ENCODE measurements at places on chromosomes 3 and 15. TPM values are rescaled to one million over a fixed set of nuclear protein-coding genes. Genes with fewer than 3 reads are reported as not detected.

DNA sequence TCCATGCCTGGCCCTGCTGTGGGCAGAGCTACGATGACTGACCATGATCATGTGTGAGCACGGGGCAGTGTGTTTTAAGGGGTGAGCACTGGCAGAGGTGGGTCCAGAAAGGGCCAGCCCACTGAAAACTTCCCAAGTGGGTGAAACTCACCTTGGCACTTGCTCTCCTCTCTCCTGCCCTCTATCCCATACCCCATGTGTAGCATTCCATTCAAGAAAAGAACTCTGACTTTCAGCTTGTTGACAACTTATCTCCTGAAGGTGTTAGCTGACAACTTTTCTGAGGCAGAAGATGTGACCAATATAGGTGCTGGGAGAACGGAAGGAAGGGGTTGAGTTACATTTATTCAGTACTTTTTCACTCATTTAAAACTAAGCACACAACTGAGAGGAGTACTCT, 305.2 kb downstream of the RORA start:
- H3K27me3 ChIP-seq = peaks cover 22% of the 10 kb centered on the region
- no peak overlapping the region for H3K27ac ChIP-seq
- DNase-seq = no peak
- H3K4me1 ChIP-seq = no peaks in the 10 kb centered on the region

DNA sequence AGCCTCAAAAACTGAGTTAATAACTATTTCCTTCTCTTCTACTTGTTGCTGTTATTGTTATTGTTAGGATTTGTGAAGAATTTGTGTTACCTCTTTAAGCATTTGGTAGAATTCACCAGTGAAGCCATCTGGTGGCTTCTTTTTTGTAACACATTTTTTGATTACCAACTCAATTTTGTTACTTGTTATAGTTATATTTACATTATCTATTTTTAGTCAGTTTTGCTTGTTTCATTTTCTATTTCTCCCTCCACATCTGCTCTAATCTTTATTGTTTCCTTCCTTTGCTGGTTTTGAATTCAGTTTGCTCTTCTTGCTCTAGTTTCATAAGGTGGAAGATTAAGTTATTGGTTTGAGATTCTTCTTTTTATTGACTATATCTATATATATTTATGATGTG, 3.7 kb upstream of the SLC9C1 start:
- peak overlapping the region; percentile 67 for H3K27ac ChIP-seq
- H3K4me1 ChIP-seq = peaks cover 40% of the 10 kb centered on the region
- H3K27me3 ChIP-seq = no peaks in the 10 kb centered on the region
- DNase-seq = no peak
- H3K36me3 ChIP-seq = peaks cover 2% of the 10 kb centered on the region

DNA sequence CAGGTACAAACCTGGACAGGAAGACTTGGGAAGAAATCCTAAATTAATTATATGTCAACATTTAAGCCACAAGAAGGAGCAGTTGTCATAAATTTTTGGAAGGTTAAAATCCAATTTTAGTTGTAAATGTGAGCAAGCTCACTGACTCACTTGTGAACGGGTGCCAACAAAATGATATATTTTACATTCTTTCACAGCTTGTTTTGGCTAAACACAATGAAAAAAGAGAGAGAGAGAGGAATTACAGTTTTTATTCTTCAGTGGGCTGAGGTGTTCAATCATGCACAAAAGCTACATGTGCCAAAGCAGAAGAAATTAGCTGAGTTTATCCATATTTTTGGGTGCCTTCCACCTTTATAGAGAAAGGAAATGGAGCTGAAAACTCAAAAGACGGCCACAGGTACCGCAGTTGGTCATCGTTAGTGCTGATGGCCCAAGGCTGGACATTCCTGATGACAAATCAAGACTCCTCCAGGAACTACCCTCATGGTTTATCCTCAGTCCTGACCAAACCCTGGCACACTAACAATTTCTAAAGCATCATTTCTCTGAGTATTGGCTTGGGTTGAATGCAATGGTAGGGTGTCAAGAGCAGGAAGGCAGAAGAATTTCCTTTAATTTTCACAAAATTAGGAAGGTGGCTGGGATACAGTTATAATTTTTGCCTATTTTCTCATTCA, 37.6 kb upstream of the WNT5A start:
- no peaks in the 10 kb centered on the region for H3K36me3 ChIP-seq
- H3K27ac ChIP-seq = no peak overlapping the region
- no peaks in the 10 kb centered on the region for H3K27me3 ChIP-seq
- H3K4me3 ChIP-seq = no peak overlapping the region
- DNase-seq = no peak

DNA sequence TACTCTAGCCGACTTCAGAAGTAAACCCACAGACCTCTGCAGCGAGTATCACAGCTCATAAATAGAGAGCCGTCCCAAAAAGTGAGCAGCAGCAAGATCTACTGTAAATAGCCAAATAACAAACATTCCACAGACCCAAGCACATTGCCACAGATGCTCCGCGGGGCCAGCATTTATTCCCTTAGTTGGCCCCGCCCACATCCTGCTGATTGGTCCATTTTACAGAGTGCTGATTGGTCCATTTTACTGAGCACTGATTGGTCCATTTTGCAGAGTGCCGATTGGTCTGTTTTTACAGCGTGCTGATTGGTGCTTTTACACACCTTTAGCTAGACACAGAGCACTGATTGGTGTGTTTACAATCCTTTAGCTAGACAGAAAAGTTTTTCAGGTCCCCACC, 17.3 kb upstream of the GABRB3 start:
- H3K36me3 ChIP-seq = no peaks in the 10 kb centered on the region
- peaks cover 3% of the 10 kb centered on the region for H3K27me3 ChIP-seq
- H3K27ac ChIP-seq = no peak overlapping the region

- no peaks in the 10 kb centered on the region for H3K36me3 ChIP-seq
- no peak overlapping the region for H3K4me3 ChIP-seq
- peaks cover 7% of the 10 kb centered on the region for H3K27me3 ChIP-seq
Measured at GRCh38 chr15:97071668-97072067, 741.2 kb downstream of the NR2F2 start.

Gene DNAJB8
- not detected for total RNA-seq

Gene ITGA11
- 1.8 TPM for total RNA-seq

Gene BCHE
- total RNA-seq = not detected

Gene GOLGA6L10
- 1.3 TPM for total RNA-seq

Gene GATA2
- total RNA-seq = 0.24 TPM

Gene HTR3E
- total RNA-seq = not detected
